Panc1 (cell line): ENCODE measurements at places on chromosomes 2 and 18. TPM values are rescaled to one million over a fixed set of nuclear protein-coding genes. Genes with fewer than 3 reads are reported as not detected.

Gene LIPG
- 92.0 TPM for total RNA-seq

Gene GRHL1
- 4.7 TPM for total RNA-seq

Gene CD28
- total RNA-seq, result 0.21 TPM

Gene ERICH2
- total RNA-seq, result 0.74 TPM

Gene C1QL2
- not detected for total RNA-seq

Gene MRPL30
- 25.6 TPM for total RNA-seq

Gene PARD6G
- total RNA-seq, result 5.2 TPM

Gene HOXD11
- total RNA-seq, result 0.49 TPM

Gene LRP1B
- total RNA-seq, result 0.54 TPM

Gene RAB27B
- total RNA-seq, result 3.9 TPM

Gene CHRNG
- not detected for total RNA-seq

DNA sequence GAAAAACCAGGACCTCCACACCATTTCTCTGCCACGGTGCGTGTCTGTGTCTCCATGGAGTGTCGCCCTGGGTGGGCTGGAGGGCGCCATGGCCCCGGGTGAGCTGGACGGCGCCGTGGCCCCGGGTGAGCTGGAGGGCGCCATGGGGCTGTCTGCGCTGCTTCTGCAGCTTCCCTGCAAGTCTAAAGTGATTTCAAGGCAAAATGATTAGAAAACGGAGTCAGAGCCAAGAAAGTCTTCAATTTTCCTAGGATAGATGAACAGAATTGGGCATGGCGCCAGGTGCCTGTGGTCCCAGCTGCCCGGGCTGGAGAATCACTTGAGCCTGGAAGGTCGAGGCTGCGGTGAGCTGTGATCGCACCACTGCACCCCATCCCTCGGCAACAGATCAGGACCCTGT is 27.7 kb upstream of the NFATC1 start:
- H3K36me3 ChIP-seq, result no peaks in the 10 kb centered on the region
- H3K4me1 ChIP-seq, result no peaks in the 10 kb centered on the region
- no peak for DNase-seq
- H3K27me3 ChIP-seq, result no peaks in the 10 kb centered on the region
- H3K4me3 ChIP-seq, result no peak overlapping the region

- no peak for DNase-seq
- no peak overlapping the region for H3K27ac ChIP-seq
- no peak overlapping the region for H3K4me3 ChIP-seq
Observed at GRCh38 chr2:61792355-61792890, 61.4 kb downstream of the FAM161A start.

- H3K4me1 ChIP-seq, result no peaks in the 10 kb centered on the region
- H3K4me3 ChIP-seq, result no peak overlapping the region
- H3K36me3 ChIP-seq, result no peaks in the 10 kb centered on the region
- no peak overlapping the region for H3K27ac ChIP-seq
- H3K27me3 ChIP-seq, result no peaks in the 10 kb centered on the region
Observed at GRCh38 chr2:188869550-188869949, 104.6 kb upstream of the COL3A1 start.

- no peak for DNase-seq
- peaks cover 2% of the 10 kb centered on the region; the same call in 1 of the 2 replicates for H3K27me3 ChIP-seq
- H3K4me3 ChIP-seq, result no peak overlapping the region
- H3K36me3 ChIP-seq, result no peaks in the 10 kb centered on the region
- no peak overlapping the region for H3K27ac ChIP-seq
Observed at GRCh38 chr2:217856159-217856558, 146.6 kb downstream of the TNS1 start.

DNA sequence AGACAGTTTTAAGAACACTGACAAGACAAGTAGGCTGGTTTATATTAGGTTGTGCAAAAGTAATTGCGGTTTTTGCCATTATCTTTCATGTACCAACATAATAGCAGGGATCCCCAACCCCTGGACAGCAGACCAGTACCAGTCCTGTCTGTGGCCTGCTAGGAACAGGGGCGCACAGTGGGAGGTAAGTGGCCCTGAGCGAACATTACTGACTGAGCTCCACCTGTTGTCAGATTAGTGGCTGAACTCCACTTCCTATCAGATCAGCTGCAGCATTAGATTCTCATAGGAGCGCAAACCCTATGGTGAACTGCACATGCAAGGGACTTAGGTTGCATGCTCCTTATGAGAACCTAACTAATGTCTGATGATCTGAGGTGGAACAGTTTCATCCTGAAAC is 921.9 kb downstream of the CCDC85A start:
- DNase-seq, result no peak
- no peak overlapping the region for H3K4me3 ChIP-seq
- no peaks in the 10 kb centered on the region for H3K4me1 ChIP-seq
- H3K27me3 ChIP-seq, result no peaks in the 10 kb centered on the region
- no peaks in the 10 kb centered on the region for H3K36me3 ChIP-seq

GRCh38 chr2:216698895-216699294 is 3.5 kb upstream of the IGFBP5 start:
- no peaks in the 10 kb centered on the region for H3K36me3 ChIP-seq
- peaks cover 2% of the 10 kb centered on the region for H3K4me1 ChIP-seq
- no peak overlapping the region for H3K27ac ChIP-seq

DNA sequence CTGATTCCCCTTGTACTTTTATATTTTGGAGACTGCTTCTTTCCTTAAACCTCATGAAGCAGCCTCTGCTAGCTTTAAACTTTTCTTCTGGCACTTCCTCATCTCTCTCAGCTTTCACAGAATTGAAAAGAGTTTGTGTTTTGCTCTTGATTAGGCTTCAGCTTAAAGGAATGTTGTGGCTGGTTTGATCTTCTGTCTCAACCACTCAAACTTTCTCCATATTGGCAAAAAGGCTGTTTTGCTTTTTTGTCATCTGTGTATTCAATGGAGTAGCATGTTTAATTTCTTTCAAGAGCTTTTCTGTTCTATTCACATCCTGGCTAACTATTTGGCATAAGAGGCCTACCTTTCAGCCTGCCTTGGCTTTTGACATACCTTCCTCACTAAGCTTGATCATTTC is 36.3 kb upstream of the MSTN start:
- H3K4me3 ChIP-seq, result no peak overlapping the region
- H3K27ac ChIP-seq, result no peak overlapping the region
- no peak for DNase-seq
- H3K4me1 ChIP-seq, result no peaks in the 10 kb centered on the region
- H3K36me3 ChIP-seq, result no peaks in the 10 kb centered on the region

DNA sequence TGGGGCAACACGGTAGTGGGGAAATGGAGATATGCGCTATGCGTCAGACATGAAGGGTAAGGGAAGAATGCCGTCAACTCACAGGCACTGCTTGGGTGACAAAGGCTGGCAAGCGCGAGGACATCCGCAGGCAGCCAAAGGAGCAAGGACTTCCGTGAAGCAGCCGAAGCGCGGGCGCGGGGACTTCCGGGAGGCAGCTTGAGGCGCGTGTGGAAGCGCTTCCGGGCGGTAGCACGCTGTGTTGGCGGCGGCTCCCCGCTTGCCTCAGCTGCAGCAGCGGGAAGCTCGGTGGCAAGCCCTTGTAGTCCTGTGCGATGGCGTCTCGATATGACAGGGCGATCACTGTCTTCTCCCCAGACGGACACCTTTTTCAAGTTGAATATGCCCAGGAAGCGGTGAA is at the start of gene PSMA8:
TSS of gene PSMA8 (plus strand) at position 218 of the 400 bp plus-strand sequence. CDS start at position 315, 97 bp downstream.
- H3K27ac ChIP-seq, result no peak within 1 kb of the TSS
- H3K27me3 ChIP-seq, result no peaks in the 10 kb centered on the region; the same call in 1 of the 2 replicates
- H3K4me1 ChIP-seq, result no peaks in the 10 kb centered on the region
- H3K4me3 ChIP-seq, result no peak within 1 kb of the TSS
- H3K36me3 ChIP-seq, result no peaks in the 10 kb centered on the region

DNA sequence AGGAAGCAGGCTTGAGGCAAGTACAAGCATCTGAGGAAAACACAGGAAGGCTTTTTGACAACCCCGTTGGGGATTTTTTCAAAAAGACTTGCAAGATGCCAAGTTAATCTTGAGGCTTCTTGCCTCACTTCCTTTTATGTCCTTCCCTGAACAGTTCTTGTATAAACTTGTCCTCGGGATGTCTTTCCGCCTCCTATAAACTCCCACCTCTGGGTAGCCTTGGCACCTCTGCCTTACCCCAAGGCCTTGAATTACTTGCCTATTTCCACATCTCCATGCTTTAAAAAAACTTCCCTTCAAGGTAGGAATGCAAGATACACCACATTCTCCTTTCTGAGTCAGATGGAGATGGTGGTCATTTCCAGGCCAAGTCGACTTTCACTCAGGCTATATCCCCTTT is 106.4 kb upstream of the RBBP8 start:
- no peaks in the 10 kb centered on the region for H3K4me1 ChIP-seq
- no peak overlapping the region for H3K4me3 ChIP-seq
- peaks cover 6% of the 10 kb centered on the region for H3K27me3 ChIP-seq
- DNase-seq, result no peak
- no peak overlapping the region for H3K27ac ChIP-seq

DNA sequence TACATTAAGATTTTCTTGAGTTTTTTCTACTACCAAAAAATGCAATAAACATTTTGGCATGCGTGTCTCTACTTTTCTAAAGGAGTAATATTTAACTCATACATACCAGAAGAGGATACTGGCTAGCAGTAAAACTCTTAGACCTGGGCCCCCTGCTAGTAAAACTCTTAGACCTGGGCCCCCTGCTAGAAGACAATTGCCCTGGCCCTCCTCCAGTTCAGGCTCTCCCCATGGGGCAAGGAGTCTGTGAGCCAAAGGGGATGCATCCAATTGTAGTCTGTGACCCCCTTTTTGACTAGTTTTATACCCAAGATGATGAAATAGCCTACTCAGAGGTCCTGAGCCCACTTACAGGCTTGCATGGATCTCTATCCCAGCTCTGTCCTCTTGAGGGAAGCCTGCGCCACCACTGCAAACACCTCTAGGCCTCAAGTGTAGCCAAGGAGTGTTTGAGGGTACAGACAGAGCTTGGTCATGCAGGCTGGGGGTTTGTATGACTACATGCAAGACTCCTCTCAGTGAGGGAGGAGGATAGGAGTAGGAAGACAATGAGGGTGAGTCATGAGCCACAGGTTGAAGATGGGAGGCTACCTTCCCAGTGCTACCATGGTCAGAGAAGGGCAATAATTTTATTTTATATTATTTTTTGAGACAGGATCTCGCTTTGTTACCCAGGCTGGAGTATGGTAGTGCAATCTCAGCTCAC is 45.2 kb upstream of the PGAP1 start:
- no peak overlapping the region for H3K4me3 ChIP-seq
- H3K27ac ChIP-seq, result no peak overlapping the region
- no peaks in the 10 kb centered on the region for H3K27me3 ChIP-seq
- no peak for DNase-seq
- no peaks in the 10 kb centered on the region for H3K36me3 ChIP-seq

- H3K4me3 ChIP-seq, result no peak overlapping the region
- no peaks in the 10 kb centered on the region for H3K4me1 ChIP-seq
- H3K36me3 ChIP-seq, result no peaks in the 10 kb centered on the region
- no peak overlapping the region for H3K27ac ChIP-seq
Observed at GRCh38 chr2:28635191-28635611, 116.4 kb upstream of the PPP1CB start.

GRCh38 chr2:201904538-201905420 is 98.4 kb downstream of the CDK15 start:
- no peaks in the 10 kb centered on the region for H3K4me1 ChIP-seq
- no peak for DNase-seq
- no peak overlapping the region for H3K27ac ChIP-seq
- no peaks in the 10 kb centered on the region for H3K36me3 ChIP-seq
- no peak overlapping the region for H3K4me3 ChIP-seq

DNA sequence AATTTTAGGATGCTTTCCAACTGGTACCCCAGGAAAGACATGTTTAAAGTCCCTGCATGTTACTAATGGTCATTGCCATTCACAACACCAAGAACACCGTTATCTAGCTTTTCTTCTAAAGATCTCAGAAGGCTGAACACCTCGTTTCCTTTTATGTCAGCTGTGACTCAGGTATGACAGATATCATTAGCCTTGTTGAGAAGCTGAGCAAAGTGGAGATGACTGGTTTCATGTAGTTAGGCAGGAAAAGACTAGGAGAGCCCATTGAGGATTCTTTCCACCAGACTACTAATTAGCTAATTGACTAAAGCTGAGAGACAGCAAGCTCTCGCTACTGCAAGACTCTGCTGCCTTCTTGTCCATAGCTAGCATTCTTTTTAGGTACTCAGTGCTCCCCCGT is 32.0 kb upstream of the ARL5A start:
- H3K4me3 ChIP-seq, result no peak overlapping the region
- H3K4me1 ChIP-seq, result no peaks in the 10 kb centered on the region
- H3K27ac ChIP-seq, result no peak overlapping the region
- 0 out of 2 replicates have a peak, but pooled peaks cover 2% of the 10 kb centered on the region for H3K27me3 ChIP-seq

GRCh38 chr2:157180359-157180758 is 77.1 kb upstream of the GALNT5 start:
- H3K27ac ChIP-seq, result no peak overlapping the region
- H3K27me3 ChIP-seq, result no peaks in the 10 kb centered on the region
- no peak overlapping the region for H3K4me3 ChIP-seq
- H3K36me3 ChIP-seq, result no peaks in the 10 kb centered on the region
- no peaks in the 10 kb centered on the region for H3K4me1 ChIP-seq

DNA sequence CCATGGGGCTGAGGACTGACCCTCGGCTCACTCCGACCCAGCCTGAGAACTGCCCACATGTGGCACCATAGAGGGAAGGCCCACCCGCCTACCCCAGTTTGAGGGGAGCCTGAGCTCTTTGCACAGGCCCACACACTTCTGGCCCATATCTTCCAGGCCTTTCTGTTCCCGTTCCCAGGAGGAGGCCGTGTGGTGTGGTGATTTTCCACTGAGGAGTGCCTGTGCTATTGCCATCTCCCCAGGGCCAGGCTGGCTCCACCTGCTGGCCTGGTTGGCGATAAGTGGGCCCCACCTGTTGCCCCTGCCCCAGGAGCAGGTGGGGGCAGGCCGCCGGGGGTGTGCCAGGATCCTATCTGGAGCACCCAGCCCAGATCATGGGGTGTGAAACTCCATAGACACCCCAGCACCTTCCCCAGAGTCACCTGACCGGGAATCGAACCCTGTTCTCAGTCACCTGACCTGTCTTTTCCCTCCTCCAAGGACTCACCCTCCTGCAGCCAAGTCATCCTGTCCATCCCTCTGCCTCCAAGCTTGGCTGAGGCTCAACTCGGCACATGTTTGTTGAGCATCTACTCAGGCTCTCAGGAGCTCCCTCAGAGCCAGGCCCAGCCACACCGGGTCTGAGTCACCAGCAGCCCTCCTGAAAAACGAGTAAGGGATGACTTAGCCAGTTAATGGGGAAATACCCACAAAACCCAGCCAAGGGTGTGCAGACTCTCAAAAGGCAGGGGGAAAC is 120.1 kb downstream of the CYP26B1 start:
- DNase-seq, result no peak
- no peaks in the 10 kb centered on the region for H3K36me3 ChIP-seq
- H3K4me3 ChIP-seq, result no peak overlapping the region
- no peak overlapping the region for H3K27ac ChIP-seq
- H3K4me1 ChIP-seq, result no peaks in the 10 kb centered on the region

- H3K4me3 ChIP-seq, result no peak overlapping the region
- no peak overlapping the region for H3K27ac ChIP-seq
- no peak for DNase-seq
- no peaks in the 10 kb centered on the region; the same call in 1 of the 2 replicates for H3K36me3 ChIP-seq
- peaks cover 6% of the 10 kb centered on the region for H3K27me3 ChIP-seq
Observed at GRCh38 chr2:100041946-100042345, 100.4 kb downstream of the AFF3 start.

GRCh38 chr2:64434039-64434657 is 19.8 kb upstream of the LGALSL start:
- no peaks in the 10 kb centered on the region for H3K4me1 ChIP-seq
- H3K4me3 ChIP-seq, result no peak overlapping the region
- no peak for DNase-seq
- H3K27me3 ChIP-seq, result peaks cover 4% of the 10 kb centered on the region; the same call in 1 of the 2 replicates

- H3K4me1 ChIP-seq, result no peaks in the 10 kb centered on the region
- no peaks in the 10 kb centered on the region for H3K36me3 ChIP-seq
- DNase-seq, result no peak
- no peak overlapping the region for H3K4me3 ChIP-seq
Observed at GRCh38 chr2:197339496-197340220, 29.1 kb upstream of the ANKRD44 start.

- H3K36me3 ChIP-seq, result no peaks in the 10 kb centered on the region
- no peak for DNase-seq
- no peak overlapping the region for H3K4me3 ChIP-seq
- peaks cover 2% of the 10 kb centered on the region; the same call in 1 of the 2 replicates for H3K4me1 ChIP-seq
- no peaks in the 10 kb centered on the region for H3K27me3 ChIP-seq
- H3K27ac ChIP-seq, result peak overlapping the region; percentile 35; the same call in 1 of the 2 replicates
Observed at GRCh38 chr2:187594801-187595200, 40.6 kb upstream of the TFPI start.
